ENCODE measurements at places on chromosomes 4 and X.

DNA sequence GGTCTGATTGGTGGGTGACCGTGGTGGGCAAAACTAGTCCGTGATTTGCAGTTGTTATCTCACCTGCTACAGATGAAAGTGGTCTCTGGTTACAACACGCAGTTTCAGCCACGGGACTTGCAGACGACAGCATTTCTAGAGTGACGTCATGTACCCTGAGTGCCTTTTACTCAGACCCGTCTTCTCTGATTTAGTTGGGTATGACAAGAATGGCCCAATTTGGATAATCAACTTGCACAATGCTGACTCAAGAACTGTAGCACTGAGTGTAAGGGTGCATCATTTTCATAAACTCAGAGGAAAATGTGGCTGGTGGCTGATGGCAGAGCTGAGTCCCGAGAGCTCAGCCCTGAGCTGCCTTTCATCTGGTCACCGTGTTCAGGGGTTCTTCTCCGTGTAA, 281.4 kb upstream of the FRG1 start:
- no peak for DNase-seq

DNA sequence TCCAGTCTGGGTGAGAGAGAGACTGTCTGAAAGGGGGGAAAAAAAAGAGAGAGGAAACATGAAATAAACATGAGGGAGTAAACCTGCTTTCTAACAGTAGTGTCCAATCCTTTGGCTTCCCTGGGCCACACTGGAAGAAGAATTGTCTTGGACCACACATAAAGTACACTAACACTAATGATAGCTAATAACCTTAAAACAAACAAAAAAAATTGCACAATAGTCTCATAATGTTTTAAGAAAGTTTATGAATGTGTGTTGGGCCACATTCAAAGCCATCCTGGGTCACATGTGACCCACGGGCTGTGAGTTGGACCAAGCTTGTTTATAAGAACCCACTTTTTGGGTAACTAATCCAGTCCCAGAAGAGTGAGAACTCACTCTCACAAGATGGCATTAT, 30.3 kb downstream of the PDS5A start:
- no peak for DNase-seq

DNA sequence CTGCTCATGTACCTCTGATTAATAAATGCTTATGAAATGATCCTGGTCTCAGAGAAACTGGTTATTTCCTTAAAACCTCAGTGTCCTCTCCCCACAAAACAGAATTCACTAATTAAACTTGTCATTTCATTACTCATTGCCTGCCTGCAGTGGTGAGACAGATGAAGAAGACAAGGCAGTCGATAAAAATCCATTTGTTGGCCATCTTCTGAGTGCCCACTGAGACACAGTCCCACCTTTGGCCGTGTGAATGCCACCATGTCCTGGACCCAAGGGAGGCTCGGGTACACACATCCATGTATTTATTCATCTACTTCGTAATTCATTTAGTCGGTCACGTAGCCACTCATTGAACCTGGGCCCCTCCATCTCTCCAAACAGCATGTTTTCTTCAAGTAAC, 3.5 kb downstream of the S100P start:
- no peak for DNase-seq

DNA sequence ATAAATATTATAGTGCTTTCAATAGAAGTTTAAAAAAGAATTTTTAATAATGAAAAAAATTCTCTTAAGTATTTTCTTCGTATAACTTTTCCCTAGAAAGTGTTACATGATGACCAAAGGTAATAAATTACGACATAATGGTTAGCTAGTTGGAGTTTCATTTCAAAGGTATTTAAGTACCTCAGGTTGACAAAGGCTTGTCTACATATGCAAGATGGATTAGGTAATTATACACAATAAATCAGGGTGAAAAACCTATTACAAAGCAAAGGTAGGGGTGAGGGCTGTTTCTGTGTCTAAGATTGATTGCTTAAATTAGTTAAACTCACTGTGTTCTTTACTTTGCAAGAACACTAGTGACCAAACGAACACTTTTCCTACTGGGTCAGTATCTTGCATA, 508.5 kb upstream of the FAT1 start:
- no peak for DNase-seq

- no peak for DNase-seq
These were observed 324.2 kb upstream of the AADAT start for GRCh38 chr4:170413951-170414350.

GRCh38 chr4:168028568-168028967, 63.8 kb upstream of the ANXA10 start:
- peak; percentile 53 for DNase-seq

- DNase-seq = peak; percentile 56
These were observed 139.8 kb downstream of the BCOR start for GRCh38 chrX:39957816-39958566.

GRCh38 chr4:87547016-87547708, 18.0 kb upstream of the SPARCL1 start:
- no peak for DNase-seq

GRCh38 chr4:80125252-80126177, 52.5 kb upstream of the ANTXR2 start:
- peak; percentile 44 for DNase-seq

- DNase-seq = peak; percentile 86
These were observed 11.2 kb downstream of the MEPE start for GRCh38 chr4:87843936-87844335.

GRCh38 chr4:152936446-152937335, 568 bp downstream of the FHDC1 start:
- peak; percentile 29 for DNase-seq

DNA sequence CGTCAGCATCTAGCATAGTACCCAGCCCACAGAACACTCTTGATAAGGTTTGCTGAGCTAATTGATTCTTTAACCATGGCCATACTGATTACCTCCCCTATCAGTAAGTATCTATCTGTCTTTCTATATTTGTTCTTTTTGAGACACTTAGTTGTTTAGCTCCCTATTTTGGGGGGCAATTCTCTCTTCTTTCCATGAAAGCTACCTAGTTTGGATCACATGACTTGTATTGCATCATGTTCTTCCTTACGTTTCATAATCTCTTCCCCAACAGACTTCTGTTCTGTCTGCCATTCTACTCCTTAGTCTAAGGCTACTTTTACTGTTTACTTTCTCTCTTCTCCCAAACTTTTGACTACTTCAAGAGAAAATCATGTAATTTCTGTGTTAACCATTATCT, 39.0 kb downstream of the TBC1D19 start:
- DNase-seq = no peak

GRCh38 chr4:168150420-168151050, 58.2 kb downstream of the ANXA10 start:
- DNase-seq = peak; percentile 35

DNA sequence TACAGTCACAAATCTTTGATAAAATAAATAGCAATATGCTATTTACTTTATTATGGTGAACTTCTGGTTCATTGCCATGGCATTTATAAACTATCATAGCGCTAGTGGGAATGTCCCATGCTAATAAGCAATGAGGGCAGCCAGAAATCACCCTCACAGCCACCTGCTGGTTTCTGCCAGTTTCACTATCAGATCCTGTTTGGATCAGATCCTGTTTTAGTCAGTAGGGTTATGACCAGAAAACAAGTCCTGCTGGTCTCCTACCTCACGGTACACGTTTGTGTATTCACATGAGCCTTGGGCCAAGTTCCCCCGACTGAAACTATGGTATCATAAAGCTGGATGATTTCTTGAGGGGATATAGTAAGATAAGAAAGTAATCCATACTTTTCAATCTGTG, 17.7 kb downstream of the FOXR2 start:
- no peak for DNase-seq

DNA sequence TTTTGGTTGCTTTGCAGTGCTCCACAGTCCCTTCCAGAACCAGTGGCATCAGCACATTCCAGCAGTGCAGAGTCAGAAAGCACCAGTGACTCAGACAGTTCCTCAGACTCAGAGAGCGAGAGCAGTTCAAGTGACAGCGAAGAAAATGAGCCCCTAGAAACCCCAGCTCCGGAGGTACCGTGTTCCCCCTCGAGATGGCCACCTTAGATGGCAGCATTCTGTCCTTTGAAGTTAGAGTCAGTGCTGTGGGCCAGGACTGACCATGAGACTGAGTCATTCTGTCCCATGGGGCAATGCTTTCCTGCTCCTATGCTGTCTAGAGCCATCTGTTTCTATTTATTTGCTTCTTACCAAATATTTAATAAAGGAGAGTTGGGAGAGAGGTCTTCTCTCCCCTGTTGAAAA, 112.3 kb downstream of the KLHL8 start:
- peak; percentile 93 for DNase-seq

GRCh38 chr4:133969202-133969848, 232.3 kb downstream of the PABPC4L start:
- DNase-seq = peak; percentile 19

All from M059J (cell line).